ENCODE measurements at places on chromosomes 6 and 20.

DNA sequence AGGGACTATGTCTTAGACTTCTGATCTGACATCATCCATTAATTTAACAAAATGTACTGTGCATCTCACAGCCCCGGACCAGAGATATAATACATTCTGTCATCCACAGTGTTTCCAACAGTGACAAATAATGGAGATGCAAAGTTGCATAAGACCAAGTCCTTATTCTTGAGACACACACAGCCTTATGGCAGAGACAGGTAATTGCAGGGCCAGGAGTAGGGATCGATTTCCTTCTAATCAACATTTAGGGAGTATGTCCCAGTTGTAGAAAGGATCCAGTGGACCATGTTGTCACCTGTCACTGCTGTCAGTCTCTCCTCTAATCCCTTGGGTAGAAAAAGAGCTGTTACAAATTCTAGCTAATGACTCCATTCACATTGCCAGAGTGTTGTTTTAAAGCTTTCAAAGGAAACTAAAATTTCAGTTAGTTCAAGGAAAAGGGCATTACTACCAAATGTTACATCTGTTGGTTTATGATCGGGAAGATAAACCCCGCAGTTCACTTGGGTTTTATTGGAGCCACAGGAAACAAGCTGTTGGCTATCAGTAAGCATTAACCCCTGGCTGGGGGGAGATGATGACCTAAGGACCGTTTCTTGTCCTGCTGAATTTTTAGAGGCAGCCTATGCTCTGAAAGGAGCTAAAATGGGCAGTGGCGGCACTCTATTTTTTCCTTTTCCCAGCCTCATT, 111.4 kb upstream of the ATXN1 start:
- no peak for DNase-seq

DNA sequence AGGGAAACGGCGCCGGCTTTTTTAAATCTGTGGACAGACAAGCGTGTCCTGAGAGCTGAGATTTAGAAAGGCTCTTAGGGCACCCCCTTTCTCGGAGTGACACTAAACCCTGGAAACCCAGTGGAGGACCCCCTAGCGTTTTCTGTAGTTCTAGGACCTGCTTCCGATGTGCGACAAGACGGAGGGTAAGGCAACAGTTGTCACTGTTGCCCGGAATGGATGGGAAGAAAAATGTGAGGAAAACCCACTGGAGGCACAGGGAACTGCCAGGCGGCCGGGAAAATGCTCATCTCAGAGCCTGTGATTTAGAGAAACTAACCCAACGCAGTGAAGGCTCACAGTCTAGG, 551 bp upstream of the ATP5F1E start:
- no peak for DNase-seq

- DNase-seq = no peak
Observed at GRCh38 chr6:160337301-160337700, 10.9 kb upstream of the SLC22A3 start.

DNA sequence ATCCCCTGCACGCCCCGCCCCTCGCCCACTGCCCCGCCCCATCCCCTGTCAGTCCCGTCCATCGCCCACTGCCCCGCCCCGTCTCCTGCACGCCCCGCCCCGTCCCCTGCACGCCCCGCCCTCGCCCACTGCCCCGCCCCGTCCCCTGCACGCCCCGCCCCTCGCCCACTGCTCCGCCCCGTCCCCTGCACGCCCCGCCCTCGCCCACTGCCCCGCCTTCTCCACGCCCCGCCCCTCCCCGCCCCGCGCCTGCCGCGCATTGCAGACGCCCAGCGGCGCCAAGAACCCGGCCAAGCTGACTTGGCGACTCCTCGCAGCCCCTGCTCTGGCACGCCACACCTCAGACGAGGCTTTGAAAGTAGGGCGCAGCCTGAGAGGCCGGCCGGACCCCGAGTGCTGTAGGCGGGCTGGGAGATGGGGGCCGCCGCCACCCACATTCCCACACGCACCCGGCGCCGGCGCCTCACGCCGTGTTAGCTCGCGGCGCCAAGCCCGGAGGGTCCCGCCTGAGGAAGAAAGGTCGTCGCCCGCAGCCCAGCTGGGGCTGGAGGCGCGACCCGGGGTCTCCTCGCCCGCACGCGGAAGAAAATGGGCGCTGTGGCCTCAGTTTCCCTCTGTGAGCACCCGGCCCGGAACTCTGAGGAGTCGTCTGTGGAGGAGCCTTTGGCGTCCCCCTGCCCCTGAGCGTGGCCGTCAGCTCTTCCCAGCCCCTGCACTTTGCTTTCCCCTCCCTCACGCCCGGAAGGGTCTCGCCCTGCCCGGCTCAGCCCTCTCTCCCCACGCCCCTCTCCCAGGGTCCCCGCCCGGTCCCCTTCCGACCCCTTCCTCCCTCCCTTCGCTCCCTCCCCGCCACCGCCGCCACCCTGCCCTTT, at the start of gene RAD21L1:
TSS of gene RAD21L1 (plus strand) at position 262 of the 872 bp plus-strand sequence. CDS start 2,410 bp downstream, outside the sequence.
- peak; percentile 82 for DNase-seq

- DNase-seq = no peak
Observed at GRCh38 chr6:94175465-94175864, 756.1 kb upstream of the EPHA7 start.

DNA sequence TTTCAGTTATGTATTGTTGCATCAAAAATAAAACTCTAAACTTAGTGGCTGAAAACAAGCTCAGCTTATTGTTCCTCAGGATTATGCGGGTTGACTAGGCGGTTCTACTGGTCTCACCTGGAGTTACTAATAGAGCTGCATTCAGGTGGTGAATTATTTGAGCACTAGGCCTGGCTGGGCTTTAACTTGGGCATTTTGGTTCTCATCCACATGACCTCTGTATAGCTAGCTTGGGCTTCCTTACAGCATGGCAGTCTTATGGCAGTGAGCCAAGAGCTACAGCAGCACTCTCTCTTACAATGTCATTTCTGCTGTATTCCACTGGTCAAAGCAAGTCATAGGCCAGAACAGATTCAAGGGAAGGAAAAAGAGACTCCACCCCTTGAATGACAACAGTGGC, 1.6 kb downstream of the PGBD1 start:
- no peak for DNase-seq

GRCh38 chr6:13274707-13275434, 53.5 kb downstream of the TBC1D7 start:
- DNase-seq = no peak

- DNase-seq = peak; percentile 58
Observed at GRCh38 chr20:63641146-63641791, 12.0 kb downstream of the STMN3 start.

DNA sequence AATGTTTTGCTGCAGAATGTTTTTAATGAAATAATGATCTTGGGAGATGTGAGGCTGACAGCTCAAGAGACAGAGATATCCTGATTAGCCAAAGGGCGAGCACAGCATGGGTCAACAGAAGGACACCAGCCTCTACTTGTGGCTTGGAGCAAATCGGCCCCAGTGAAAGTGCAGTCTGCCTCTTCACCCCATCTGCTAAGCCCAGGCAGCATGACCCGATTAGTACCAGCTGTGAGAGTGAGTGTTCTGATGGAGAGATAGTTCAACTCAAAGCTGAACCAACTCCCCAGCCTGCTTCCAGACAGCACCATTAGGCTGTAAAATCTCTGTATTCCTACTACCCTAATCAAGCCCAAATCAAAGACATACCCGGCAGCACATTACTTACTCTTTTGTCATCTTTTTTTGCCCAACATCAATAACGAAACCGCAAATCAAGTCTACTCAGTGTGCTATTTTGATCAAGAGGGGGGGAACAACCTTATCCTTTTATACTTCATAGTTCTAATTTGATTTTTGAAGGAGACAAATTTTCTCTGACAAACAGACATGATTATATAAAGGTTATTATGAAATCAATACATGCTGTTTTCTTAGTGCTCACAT, 514.1 kb upstream of the NRSN1 start:
- DNase-seq = no peak

- DNase-seq = no peak
Observed at GRCh38 chr6:15937602-15938001, 191.3 kb upstream of the MYLIP start.

GRCh38 chr20:22414305-22414742, 170.0 kb downstream of the FOXA2 start:
- DNase-seq = no peak

DNA sequence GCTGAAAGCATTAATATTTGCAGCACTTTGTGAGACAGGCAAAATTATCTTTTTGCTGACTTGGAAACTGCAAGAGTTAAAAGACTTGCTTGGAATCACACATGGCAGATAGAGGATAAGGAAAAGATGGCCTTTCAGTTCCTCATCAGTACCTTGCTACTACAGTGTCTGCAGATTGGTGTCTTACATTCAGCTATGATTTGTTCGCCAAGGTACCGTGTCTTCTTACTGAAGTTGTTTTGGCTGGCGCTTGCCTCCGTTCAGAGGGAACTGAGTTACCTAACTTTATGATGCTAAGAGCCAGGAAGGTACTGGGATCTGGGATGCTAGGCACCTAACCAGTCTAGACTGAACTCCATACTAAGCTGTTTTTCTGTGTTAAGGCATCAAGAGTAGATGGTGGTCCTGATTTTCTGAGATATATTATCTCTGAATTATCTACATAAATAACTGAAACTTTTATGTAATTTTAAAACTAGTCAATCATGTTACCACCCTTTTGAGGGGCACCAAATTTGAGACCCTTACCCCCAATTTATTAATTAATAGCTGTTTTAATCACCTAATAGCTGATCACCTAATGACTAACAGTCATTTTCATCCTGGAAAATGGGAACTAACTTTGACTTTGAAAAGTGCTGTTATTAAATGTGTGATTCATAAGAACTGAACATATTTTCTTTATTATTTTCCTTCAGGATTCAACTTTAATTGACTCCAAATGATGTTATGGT, 2.5 kb downstream of the WTAP start:
- no peak for DNase-seq

GRCh38 chr20:21936261-21936660, 230.8 kb downstream of the PAX1 start:
- DNase-seq = no peak

DNA sequence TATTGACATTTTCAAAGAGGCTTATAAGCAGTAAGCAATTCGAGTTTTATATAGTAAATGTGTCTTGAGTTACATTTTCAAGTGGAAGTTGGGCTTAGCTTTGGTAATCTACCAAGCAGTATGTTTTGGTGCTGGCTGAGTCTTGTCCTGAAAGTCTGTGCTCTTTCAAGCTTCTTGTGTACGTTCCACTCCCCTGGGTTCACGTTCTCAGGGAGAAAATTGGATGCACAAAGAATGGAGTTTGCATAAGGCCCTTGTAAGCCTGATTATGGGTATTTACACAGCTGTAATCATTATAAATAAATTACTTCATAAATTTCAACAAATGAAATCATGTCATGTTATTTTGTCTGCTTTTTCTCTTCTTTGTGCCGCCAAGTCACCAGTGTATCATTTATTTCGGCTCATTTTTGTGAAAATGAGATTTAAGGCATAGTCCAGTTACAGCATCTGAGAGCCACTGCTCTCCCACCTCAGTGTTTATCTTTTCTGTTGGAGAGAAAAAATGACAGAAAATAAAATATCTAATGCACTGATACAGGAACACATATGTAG, 262.5 kb downstream of the BTBD3 start:
- no peak for DNase-seq

DNA sequence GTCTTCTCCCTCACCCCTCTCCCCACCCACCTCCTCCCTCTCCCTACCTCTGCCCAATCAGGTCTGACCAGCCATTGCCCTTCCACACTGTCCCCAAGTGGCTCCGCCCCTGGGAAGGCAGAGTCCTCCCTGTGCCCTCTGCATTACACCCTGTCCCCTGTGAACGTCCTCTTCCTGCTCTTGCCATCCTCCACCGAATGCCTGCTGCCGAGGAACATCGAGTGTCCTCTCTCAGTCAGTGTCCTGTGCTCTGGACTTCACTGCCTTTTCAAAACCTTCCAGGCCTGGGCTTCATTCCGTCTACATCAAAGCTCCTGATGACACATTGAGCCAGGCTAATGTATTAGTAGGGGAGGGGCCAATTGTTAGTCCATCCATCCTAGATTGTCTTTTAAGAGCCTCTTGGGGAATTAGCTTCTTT, 3.3 kb upstream of the PACSIN1 start:
- no peak for DNase-seq

GRCh38 chr6:57297505-57297904, 19.9 kb upstream of the PRIM2 start:
- DNase-seq = no peak

DNA sequence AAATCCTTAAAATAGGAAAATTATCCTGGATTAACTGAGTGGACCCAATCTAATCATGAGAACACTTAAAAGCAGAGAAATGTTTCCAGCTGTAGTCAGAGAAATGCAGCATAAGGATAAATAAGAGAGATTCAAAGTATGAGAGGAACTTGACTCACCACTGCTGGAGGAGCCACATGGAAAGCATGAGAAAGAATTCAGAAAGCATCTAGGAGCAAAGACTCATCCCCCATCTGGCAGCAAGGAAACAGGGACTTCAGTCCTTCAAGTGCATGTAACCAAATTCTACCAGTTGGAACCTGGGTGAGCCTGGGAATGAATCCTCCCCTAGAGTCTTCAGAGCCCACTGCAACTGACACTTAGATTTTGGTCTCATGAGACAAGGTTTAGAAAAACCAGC, 33.7 kb downstream of the RNF146 start:
- no peak for DNase-seq

DNA sequence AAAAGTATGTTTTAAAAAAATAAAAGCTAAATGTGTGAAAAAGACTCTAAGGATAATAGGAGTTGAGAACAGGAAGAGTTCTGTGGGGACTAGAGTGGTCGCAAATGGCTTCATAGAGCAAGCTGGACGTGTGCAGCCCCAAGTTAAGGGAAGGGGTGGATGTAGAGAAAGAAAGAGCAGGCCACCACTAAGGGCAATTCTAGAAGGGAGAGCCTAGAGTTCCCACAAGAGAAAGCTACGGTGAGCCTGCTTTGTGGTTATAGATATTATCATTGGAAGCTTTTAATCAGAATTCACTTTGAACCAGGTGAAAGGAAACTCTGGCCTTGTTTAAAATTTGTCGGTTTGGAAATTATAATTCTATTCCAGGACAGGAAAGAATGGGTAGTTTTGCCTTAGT, 101.6 kb downstream of the HIVEP2 start:
- DNase-seq = no peak

DNA sequence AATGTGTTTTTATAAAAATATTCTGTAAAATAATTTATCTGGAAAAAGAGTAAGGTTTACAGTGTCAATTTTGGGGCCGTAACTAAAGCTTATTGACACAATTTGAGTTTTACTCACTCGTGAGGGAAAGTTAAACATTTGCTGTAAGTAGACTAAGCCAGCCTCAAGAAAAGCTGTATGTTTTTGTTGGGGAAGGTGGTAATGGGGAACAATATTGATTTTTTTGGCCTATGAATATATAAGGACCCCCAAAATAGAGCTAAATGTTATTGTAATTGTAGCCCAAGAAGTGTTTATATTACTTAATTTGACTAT, 1.4 kb downstream of the SENP6 start:
- no peak for DNase-seq

DNA sequence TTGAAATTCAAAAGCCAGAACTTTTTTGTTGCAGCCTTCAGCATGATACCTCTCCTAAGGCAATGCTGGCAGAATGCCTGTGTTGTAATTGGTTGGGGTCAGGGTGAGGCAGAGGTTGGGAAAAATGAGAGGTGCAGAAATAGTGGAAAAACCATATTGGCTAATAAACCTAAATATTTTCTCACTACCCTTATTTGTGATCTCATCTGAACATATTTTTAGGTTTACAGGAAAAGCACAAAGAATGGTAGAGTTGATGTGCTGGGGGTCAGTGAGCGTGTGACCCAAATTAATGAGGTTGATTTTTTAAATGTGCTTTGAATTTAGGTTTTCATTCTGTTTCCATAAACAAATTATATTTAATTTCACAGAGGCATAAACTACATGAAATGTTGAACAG, 437.3 kb downstream of the HDGFL1 start:
- DNase-seq = no peak

GRCh38 chr6:143516690-143517446, 5.3 kb upstream of the FUCA2 start:
- DNase-seq = no peak

GRCh38 chr20:51419646-51420045, 122.9 kb downstream of the NFATC2 start:
- no peak for DNase-seq
